ENCODE measurements at places on chromosomes 7 and 10.

DNA sequence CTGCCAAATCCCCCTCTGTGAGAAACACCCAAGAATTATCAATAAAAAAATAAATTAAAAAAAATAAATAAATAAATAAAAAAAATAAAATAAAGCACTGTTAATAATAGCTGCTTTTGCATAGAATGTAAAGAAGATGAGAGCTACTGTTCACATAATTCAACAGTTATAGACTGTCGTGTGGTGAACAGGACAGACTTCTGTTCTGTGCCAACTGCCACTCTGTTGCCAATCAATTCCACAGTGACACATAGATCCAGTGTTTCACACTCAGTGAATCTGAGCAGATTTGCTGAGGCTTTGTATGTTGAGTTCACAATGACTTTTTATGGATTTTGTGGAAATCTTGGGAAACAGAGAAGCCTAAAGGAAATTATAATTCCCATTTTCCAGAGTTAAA lies 14.9 kb downstream of the ARHGAP19 start:
- no peak for DNase-seq

- no peak for DNase-seq
These were observed 26.7 kb downstream of the ABCB5 start for GRCh38 chr7:20642166-20642565.

- DNase-seq: no peak
These were observed 376.6 kb downstream of the SORCS3 start for GRCh38 chr10:105017691-105018090.

- DNase-seq: no peak
These were observed 53.1 kb downstream of the TEX36 start for GRCh38 chr10:125629758-125630376.

GRCh38 chr10:123517426-123517825 lies 148.7 kb upstream of the GPR26 start:
- no peak for DNase-seq
